Ovary (tissue), 10 donors: ENCODE measurements at places on chromosomes 3 and 15. TPM values are rescaled to one million over a fixed set of nuclear protein-coding genes. Genes with fewer than 3 reads are reported as not detected.

DNA sequence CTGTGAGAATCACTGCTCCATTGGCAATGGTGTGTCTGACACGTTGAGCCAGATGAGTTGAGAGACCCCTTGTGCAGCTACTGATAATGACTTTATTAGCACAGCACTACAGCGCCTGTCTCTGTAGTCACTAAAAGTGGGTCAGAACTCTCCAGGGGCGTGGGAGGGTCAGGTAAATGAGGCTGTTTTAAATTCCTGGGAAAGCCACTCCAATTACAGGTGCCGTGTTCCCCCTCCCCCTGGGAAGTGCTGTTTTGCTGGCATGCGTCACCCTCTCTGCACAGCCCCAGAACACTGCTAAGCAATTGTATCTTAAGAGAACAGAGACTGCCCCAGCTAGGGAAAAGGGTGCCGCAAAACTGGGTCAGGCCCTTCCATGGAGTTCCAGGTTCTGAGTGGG lies 21.5 kb upstream of the CPNE9 start:
- no peak overlapping the region for H3K4me3 ChIP-seq
- H3K4me1 ChIP-seq, result no peaks in the 10 kb centered on the region
- no peaks in the 10 kb centered on the region for H3K36me3 ChIP-seq
- no peak for DNase-seq

GRCh38 chr3:27960133-27960532 lies 238.0 kb upstream of the EOMES start:
- H3K36me3 ChIP-seq, result no peaks in the 10 kb centered on the region
- no peaks in the 10 kb centered on the region for H3K4me1 ChIP-seq
- H3K27ac ChIP-seq, result no peak overlapping the region
- H3K4me3 ChIP-seq, result no peak overlapping the region
- no peaks in the 10 kb centered on the region for H3K27me3 ChIP-seq
- no peak for DNase-seq

DNA sequence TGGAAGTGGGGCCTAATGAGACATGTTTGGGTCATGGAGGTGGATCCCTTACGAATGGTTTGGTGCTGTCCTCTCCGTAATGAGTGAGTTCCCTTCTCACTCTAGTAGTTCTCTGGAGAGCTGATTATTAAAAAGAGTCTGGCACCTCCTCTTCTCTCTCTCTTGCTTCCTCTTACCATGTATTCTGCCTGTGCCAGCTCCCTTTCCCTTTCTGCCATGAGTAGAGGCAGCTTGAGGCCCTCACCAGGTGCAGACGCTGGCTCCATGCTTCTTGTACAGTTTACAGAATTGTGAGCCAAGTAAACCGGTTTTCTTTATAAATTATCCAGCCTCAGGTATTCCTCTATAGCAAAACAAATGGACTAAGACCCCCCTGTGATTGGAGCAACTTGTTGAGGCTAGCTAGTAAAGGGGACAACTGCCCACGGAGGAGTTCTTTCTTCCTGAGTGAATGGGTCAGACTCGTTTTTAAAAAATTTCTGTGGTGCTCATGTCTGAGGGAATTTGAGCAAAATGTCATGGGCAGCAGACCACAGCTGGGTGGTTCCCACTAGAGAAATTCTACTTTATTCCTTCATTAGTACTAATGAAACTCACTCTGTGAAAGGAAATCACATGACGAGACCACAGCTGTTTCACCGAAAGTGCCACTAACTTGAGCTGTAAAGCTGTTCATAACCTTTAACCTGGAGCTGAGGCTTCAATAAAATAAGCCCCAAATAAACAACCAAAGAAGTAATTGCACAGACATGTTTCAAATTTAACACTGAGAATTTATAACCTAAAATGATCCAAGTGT lies 210.0 kb downstream of the NFKBIZ start:
- no peaks in the 10 kb centered on the region for H3K27me3 ChIP-seq
- H3K36me3 ChIP-seq, result no peaks in the 10 kb centered on the region
- no peak overlapping the region for H3K4me3 ChIP-seq

DNA sequence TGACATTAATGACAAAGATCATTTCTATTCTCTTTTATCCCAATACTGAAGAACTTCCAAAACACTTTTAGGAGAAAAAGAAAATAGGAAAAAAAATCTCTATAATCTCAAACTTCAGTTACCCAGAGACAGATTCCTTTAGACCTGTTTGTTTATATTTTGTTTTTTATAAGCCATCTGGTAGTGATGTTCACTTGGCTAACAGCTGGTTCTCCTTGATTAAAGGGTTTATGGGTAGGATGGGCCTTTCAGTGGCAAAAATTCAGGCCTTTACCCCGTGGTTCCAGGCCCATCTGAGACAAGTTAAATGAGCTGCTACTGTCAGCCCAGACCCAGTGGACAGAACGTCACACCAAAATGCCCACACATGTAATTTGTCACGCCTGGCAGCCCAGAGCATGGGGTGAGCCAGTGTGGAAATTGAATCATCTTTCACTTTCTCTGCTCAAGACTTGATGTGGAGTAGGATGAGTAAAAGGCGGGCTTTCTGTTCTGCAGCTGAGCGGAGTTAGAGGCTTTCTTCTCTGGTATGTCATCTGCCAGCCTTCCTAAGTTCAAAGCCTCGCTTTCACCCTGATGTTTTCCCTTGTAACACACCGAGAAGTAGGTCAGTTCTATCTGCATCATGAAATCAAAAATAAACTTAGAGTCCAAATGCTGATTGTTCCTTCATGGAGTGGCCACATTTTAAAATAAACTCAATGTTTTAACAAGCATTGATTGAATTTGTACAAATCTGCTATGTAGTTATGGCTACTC lies 62.5 kb upstream of the SKOR1 start:
- no peak for DNase-seq
- no peaks in the 10 kb centered on the region for H3K27me3 ChIP-seq
- no peak overlapping the region for H3K4me3 ChIP-seq
- no peak overlapping the region for H3K27ac ChIP-seq
- H3K36me3 ChIP-seq, result no peaks in the 10 kb centered on the region

DNA sequence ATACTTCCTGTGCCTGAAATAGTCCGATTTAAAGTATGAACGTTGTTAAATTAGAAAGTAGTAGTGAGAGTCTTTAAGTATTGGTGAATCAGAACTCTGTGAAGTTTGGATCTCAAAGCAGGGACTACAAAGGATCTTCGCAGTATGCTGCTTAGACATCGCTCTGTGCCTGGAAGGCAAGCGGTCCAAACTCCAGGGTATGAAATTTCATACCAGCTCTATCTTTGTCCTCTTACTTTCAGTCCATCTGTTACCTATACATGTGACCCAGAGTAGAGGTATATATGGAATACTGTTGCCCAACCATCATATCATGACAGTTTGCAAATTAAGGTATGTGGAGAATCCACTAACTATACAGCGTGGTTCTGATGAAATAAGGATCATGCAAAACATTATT lies 34.5 kb downstream of the VPS8 start:
- H3K4me3 ChIP-seq, result no peak overlapping the region
- H3K4me1 ChIP-seq, result no peaks in the 10 kb centered on the region

DNA sequence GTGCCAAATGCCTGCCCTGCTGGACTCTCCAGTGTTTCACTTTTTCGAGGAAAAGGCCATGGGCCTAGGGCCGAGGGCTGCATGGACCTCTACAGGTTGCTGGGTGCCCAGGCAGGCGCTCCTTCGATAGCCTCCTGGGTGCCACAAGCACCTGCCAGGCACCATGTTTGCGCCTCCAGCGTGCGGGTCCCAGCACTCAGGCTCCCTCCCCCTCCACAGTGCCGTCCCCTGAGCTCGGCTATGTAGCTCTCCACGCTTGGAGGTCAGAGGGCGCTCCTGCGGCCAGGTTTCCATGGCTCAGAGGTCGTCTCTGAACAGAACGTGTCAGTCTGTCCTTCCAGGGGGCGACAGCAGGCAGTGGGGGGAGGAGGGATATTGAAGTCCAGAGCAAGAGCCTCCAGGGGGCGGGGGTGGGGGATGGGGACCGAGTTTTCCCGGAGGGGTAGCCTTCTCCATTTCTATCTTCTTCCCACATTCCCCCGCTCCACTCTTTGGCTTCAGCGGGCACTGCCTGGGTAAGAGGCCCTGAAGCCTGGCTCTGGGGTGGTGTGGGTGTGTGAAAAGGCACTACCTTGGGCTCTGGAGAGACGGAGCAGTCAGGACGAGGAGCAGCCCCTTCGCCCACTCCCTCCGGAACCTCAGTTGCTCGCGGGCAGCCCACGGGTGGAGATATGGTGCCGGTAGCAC lies 3.6 kb downstream of the ONECUT1 start:
- no peaks in the 10 kb centered on the region for H3K27me3 ChIP-seq
- H3K36me3 ChIP-seq, result no peaks in the 10 kb centered on the region
- peaks cover 9% of the 10 kb centered on the region for H3K4me1 ChIP-seq
- H3K4me3 ChIP-seq, result no peak overlapping the region
- no peak for DNase-seq

The CLDN16 gene
- 0.12 TPM for total RNA-seq
